SJSA1 (cell line): ENCODE measurements at places on chromosomes 12 and 14. TPM values are rescaled to one million over a fixed set of nuclear protein-coding genes. Genes with fewer than 3 reads are reported as not detected.

- DNase-seq = no peak
Observed at GRCh38 chr14:90681929-90682328, 134.3 kb downstream of the TTC7B start.

GRCh38 chr12:121784460-121784859 is 9.0 kb downstream of the RHOF start:
- DNase-seq = peak; percentile 38

DNA sequence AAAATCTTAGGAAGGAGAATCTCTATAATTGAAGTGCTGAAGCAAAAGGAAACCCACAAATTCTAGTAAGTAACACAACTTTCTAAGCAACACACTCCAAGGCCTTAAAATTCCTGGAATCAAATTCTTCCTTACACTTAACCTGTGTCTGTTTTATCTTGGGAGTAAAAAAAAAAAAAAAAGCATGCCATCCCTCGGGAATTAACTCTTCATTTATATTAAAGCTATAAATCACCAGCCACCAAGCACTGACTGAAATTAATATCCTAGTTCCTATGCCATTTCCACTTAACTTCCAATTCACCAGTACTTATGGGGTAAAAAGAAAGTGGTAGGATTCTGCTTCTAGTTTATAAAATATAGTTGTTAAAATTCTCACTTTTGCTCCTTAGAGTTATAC is 238.1 kb downstream of the SLC25A21 start:
- no peak for DNase-seq

DNA sequence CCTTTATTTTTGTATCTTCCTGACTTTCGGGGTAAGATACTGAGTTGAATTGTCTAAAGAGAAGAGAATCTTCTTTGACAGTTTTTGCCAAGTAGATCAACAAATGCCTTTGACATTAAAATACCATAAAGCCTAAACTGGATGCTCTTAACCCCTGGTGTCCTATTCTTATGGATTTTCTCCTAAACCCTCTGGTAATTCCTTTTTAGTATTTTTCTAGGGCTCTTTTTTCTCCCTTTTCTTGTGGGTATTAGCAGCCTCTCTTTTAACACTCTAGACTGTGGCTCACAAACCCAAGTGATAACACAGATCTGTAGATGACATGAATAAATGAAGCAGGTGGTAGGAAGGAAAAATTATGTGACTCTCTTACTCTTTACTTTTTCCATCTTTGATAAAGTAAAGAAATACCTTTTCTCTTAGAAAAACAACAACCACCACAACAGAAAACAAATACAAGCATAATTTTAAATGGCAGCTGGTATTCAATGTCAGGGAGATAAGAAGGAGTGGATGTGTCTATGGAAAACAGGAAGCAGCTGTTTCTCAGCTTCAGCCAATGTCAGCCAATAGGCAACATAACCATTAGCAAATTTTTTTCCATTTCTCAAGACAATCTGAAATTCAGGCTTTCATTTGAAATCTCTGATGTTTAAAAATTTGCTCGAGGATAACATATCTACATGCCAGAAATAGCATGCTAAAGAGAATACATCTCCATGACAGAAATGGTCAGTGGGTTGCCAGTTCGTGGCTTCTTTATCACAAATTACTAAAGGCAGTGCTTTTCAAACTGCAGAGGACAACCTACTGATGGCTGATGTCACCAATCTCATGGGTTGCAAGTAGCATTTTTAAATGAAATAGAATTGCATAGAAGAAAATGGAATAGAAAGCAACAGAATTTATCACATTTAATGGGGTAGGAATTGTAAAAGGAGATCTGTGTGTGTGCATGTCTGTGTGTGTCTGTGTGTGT is 123.1 kb upstream of the KRR1 start:
- DNase-seq = no peak

Gene TAS2R7
- not detected in 2 replicates for total RNA-seq
